GM12865 (cell line): ENCODE measurements at places on chromosomes 11 and 22.
A peak's percentile ranks its signal among the peaks of the same experiment; 100 is the strongest.

- no peak for DNase-seq
These were observed 112.6 kb downstream of the LUZP2 start for GRCh38 chr11:24609192-24610119.

GRCh38 chr22:46707827-46708570, 30.1 kb downstream of the CERK start:
- no peak for DNase-seq

GRCh38 chr11:12626616-12627015, 47.6 kb upstream of the TEAD1 start:
- no peak for DNase-seq

DNA sequence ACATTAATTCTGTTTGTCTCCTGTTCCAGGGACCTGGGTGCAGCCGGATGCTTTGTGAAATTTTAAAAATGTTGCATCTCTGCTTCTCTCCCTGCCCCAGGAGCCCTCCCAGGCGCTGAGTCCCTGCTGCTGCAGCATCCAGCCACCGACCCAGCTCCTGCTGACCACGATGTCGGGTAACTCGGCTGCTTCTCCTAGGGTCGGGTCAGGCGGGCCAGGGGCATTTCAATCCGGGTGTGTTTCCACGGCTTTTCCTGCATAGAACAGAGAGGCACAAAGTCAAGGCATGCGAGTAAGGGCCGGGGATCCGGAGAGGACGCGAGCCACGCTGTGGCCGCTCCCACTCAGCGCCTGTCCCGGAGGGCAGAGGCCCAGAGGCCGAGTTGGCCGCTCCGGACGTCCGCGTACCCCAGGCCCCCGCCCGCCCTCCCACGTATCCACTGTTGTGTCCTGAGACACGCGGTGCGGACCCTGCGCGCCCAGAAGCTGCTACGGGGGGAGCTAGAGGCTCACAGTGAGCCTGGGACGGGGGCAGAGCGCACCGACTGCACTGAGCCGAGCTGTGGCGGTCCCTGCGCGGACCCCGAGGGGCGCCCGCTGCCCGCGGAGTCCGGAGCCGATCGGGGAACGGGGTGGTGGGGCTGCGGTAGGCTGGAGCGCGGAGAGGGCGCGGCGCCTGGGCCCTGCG, at the start of gene POU2AF3:
TSS of gene POU2AF3 (plus strand) at position 134 of the 688 bp plus-strand sequence. CDS start at position 170, 36 bp downstream.
- DNase-seq, result no peak

GRCh38 chr22:50246242-50247175, 1.7 kb upstream of the TUBGCP6 start:
- no peak for DNase-seq

- DNase-seq, result peak; percentile 85
These were observed 13.1 kb downstream of the ADM start for GRCh38 chr11:10317776-10318526.

GRCh38 chr22:22520667-22521602, 865 bp upstream of the ZNF280A start:
- DNase-seq, result no peak

- DNase-seq, result no peak
These were observed 22.4 kb downstream of the MMP10 start for GRCh38 chr11:102757823-102758549.

DNA sequence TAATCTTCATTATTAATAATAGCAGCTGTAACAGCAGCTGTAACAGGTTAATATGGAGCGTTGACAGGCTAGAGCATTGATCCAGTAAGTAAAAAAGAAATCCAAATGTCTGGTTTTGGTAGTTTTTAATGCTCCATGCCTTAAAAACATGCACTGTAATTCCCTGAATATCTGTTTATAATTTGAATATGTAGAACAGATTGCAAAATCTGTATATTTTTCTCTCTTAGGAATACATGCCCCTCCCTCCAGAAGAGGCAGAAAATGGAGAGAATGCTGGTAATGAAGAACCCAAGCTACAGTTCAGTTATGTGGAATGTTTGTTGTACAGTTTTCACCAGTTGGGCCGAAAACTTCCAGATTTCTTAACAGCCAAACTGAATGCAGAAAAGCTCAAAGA, 16.7 kb downstream of the API5 start:
- no peak for DNase-seq

- peak; percentile 66 for DNase-seq
These were observed 11.9 kb upstream of the CD44 start for GRCh38 chr11:35126879-35127581.

- DNase-seq, result no peak
These were observed 9.0 kb downstream of the RAC2 start for GRCh38 chr22:37234736-37235711.

GRCh38 chr11:62179995-62180394, 10.0 kb upstream of the SCGB1D1 start:
- DNase-seq, result no peak

- no peak for DNase-seq
These were observed 6.6 kb downstream of the PARVB start for GRCh38 chr22:44030702-44031082.

- DNase-seq, result no peak
These were observed 603.7 kb downstream of the TBC1D22A start for GRCh38 chr22:47366026-47366767.

GRCh38 chr11:120170741-120171261, 32.9 kb upstream of the TRIM29 start:
- DNase-seq, result no peak

- DNase-seq, result peak; percentile 54
These were observed 2.2 kb upstream of the RFPL2 start for GRCh38 chr22:32206774-32207758.

GRCh38 chr11:86592659-86593451, 79.6 kb downstream of the ME3 start:
- DNase-seq, result peak; percentile 95

GRCh38 chr22:36796552-36797175, 20.2 kb downstream of the PVALB start:
- DNase-seq, result no peak

DNA sequence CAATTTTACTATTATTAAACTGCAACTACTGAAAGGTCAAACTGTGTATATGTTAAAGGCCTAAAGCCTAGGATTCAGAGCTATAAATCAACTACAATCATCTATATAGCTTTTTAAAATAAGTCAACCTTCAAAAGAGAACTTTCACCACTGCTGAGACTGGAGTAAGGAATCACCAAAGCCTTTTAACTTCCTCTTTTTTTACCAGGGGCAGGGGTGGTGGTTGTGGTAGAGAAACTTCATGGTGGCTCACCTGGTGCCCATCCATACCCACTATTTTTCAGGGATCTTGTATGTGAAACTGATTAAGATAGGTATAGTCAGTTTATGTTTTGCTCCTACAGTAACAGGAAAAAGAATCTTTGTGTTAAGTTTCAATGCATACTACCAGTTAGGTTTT, 31.5 kb downstream of the TSG101 start:
- peak; percentile 11 for DNase-seq

GRCh38 chr22:43555561-43556515, 144.0 kb downstream of the MPPED1 start:
- DNase-seq, result no peak

DNA sequence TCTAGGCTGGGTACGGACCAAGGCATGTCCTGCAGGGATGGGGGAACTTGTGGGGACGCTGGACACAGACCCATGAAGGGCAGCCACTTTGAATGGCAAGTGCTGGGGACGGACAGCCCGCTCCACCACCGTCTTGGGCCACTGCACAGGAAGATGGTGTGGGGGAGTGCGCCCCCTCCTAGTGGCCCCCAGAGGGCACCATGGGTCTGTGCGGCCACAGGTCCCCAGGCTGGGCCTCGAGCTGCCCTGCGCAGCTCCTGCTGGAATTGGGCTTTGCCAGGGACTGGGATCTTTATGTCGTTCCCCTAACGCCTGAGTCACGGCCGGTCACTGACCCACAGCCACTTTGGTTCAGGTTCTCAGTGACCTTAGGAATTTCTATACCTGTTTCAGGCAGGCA, 44.4 kb downstream of the NAT10 start:
- DNase-seq, result no peak

DNA sequence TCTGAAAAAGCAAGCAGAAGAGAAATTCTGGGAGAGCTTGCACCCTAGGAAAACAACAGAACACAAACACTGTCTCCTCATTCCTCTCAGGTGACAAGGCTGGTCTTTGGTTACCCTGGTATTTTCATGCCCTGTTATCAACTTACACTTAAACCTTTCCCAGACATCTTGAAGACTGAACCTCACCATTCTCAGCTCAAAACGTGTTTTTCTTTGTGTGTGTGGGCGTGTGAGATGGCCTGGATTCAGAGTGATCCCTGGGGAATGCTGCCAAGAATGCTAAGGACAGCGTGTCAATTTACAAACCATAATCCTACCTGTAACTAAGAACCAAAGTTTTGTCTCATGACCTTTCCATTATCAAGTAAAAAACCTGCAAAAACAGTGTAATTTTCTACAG, 33.3 kb downstream of the ELF5 start:
- no peak for DNase-seq

DNA sequence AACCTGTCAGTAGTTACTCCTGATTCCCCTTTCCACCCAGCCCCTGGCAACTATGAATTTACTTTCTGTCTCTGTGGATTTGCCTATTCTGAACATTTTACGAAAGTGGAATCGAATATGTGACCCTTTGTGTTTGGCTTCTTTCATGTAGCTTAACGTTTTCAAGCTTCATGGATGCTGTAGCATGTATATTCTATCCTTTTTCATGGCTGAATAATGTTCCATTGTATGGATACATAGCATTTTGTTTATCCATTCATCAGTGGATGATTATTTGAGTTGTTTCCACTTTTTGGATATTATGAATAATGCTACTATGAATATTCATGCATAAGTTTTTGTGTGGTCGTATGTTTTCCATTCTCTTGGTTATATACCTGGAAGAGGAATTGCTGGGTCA, 9.2 kb upstream of the GLB1L2 start:
- DNase-seq, result no peak

GRCh38 chr11:108873941-108874340, 209.1 kb downstream of the DDX10 start:
- DNase-seq, result no peak

DNA sequence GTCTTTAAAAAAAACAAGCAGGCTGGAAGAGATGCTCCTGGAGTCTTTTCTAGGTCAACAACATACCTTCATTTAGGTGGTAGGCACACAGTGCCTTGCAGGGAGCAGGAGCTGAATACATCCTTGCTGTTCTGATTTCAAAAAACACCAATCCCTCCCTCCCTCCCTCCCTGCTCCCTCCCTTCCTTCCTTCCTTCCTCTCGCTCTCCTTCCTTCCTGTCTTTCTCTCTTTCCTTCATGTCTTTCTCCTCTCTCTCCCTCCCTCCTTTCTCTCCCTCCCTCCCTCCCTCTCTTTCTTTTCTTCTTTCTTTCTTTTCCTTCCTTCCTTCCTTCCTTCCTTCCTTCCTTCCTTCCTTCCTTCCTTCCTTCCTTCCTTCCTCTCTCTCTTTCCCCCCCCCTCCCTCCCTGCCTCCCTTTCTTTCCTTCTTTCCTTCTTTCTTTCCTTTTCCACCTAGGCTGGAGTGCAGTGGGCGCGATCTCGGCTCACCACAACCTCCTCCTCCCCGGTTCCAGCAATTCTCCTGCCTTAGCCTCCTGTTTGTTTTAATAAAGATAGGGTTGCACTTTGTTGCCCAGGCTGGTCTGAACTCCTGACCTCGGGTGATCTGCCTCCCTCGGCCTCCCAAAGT, 245.1 kb downstream of the MIAT start:
- no peak for DNase-seq

DNA sequence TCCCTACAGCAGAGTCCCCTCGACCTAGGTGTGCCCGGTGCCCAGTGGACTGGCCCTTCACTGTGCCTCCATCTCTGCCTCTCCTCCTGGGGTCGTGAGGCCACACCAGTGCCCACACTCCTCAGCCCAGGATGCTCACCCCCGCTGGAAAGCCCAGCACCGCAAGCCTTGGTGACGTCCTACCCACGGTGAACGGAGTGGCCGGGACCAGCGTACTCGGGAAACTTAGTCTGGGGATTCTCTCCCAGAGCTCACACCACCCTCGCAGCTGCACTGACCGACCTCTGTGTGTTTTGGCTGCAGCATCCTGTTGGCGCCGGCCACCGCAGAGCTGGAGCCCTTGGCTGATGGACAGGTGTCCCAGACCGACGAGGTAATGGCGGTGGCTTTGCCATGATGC, 35.5 kb upstream of the KRTAP5-7 start:
- no peak for DNase-seq

DNA sequence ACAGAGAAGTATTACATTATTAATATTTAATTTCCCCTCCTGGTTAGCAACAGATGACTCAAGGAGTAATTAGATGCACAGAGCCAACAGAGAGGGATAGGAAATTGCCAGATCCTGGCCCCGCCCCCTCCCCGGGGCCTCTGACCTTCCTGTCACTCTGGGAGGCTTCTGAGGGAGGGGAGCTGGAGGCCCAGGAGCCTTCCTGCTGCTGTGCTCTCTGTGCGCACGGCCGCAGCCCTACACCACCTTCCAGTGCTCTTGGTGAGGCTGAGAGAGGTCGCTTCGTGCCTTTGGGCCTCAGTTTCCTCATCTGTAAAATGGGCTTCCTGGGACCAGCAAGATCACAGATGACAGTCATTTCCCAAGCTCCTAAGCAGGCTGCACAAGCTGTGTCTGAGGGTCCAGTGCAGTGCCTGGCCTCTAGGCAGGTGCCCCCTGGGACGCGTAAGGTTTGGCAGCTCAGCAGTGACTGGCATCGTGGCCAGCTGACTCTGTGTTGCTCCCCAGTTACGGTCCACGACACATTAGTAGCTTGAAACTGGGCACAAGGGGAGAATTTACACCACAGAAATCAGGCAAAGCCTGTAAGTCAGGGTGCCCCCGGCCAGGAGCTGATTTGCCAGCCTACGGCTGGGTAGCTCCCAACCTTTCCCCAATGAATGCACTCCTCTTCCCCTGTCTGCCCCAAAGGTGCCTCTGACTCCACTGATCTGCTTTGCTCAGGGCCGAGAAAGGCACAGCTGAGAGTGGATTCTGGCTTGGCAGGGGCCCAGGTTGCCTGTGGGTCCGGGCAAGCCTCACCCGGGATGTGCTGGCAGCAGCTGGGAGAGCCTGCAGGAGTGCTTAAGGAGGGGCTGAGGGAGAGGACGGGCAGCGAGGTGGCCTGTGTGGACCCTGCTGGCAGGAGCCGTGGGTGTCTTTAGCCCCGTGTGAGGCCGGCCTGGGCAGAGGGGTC, 2.3 kb downstream of the ADORA2A start:
- DNase-seq, result peak; percentile 65

- DNase-seq, result no peak
These were observed 22.8 kb upstream of the PPFIA1 start for GRCh38 chr11:70247710-70248072.

- DNase-seq, result no peak
These were observed 63.7 kb upstream of the HORMAD2 start for GRCh38 chr22:30016596-30016995.

- DNase-seq, result no peak
These were observed 27.3 kb downstream of the SCGB1A1 start for GRCh38 chr11:62446091-62446490.

- DNase-seq, result no peak
These were observed 305.9 kb downstream of the BRD1 start for GRCh38 chr22:49521787-49522224.

GRCh38 chr22:47835726-47836125, 1073.3 kb downstream of the TBC1D22A start:
- DNase-seq, result no peak
